Adrenal gland (tissue), 19 donors: ENCODE measurements at places on chromosomes 4 and X. TPM values are rescaled to one million over a fixed set of nuclear protein-coding genes. Genes with fewer than 3 reads are reported as not detected.
A peak's percentile ranks its signal among the peaks of the same experiment; 100 is the strongest.

DNA sequence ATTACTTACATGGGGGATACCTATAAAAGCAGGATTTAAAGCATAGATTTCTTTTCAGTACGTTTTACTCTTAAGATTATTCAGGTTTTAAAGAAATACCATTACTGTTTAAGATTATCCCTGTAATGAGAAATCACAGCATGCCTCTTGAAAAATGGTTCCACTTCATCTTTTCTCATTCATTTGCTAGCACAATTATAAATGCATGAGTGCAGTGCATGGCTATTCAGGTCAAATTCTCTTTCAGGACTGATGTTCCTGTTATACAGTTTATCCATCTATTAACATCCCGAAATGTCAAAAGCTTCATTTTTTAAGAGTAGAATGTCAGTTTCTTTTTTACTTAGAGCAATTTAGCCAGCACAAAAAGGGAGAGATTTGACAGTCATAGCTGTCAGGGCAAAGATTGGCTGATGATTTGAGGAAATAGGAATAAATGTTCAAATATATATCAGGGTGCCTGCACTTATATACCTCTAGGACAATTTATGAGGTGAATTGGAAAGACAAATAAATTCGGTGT, 135.2 kb downstream of the ADGRL3 start:
- no peaks in the 10 kb centered on the region for H3K36me3 ChIP-seq
- no peak for DNase-seq
- no peaks in the 10 kb centered on the region for H3K4me1 ChIP-seq
- no peak overlapping the region for H3K4me3 ChIP-seq

DNA sequence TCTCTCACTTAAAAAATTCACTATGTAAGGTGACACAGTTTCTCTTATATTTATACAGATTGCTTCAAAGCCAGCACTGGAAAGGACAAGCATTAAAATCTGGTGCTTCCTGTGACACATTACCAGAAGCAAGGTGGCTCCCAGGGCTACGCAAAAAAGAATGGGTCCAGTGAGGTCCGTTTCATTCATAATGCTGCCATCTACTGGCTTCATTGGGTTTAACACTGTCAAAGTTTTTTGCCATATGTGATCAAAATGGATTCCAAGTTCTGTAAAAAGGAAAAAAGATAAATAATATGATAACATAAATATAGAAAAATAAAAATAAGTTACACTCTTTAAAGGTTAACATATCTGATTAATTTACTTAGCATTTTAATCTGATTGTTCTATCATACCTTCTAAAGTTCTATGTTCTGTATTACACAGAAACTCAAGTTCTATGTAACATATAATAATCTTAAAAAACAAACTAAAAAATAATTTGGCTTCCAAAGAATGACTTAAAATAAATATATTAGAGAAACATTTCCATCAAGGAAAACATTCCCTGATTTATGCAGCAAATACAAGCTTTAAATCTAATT, 22.1 kb downstream of the YIPF7 start:
- DNase-seq, result peak; percentile 49
- no peak overlapping the region for H3K4me3 ChIP-seq
- H3K27ac ChIP-seq, result no peak overlapping the region
- no peaks in the 10 kb centered on the region for H3K27me3 ChIP-seq
- H3K36me3 ChIP-seq, result no peaks in the 10 kb centered on the region

DNA sequence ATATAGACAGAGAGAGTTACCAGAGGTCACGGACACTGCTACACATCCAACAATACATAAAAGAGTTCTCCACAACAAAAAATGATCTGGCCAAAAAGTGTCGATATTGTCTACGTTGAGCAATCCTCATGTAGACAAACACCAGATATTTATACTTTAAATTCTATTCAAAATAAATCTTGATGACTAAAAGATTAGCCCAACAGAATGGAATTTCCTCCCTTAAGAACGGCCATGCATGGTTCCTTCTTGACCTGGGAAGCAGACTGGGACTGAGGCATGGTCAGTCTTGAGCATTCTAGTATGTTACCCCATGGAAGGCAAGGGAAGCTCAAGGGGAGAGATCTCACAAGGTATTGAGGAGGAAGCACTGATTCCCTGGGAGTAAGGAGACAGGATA, 43.5 kb downstream of the LHFPL1 start:
- no peaks in the 10 kb centered on the region for H3K4me1 ChIP-seq
- H3K36me3 ChIP-seq, result no peaks in the 10 kb centered on the region
- DNase-seq, result no peak
- peaks cover 7% of the 10 kb centered on the region for H3K27me3 ChIP-seq

Gene CXCL5
- total RNA-seq, result not detected

- no peaks in the 10 kb centered on the region for H3K27me3 ChIP-seq
- DNase-seq, result no peak
- no peaks in the 10 kb centered on the region for H3K4me1 ChIP-seq
- no peaks in the 10 kb centered on the region for H3K36me3 ChIP-seq
Measured at GRCh38 chr4:71136071-71136470, 142.6 kb downstream of the DCK start.

GRCh38 chr4:147349193-147349592, 131.7 kb upstream of the EDNRA start:
- H3K4me1 ChIP-seq, result no peaks in the 10 kb centered on the region
- H3K36me3 ChIP-seq, result no peaks in the 10 kb centered on the region
- no peak overlapping the region for H3K27ac ChIP-seq
- no peaks in the 10 kb centered on the region for H3K27me3 ChIP-seq
- no peak for DNase-seq

Gene HERC3
- total RNA-seq, result 40.1 TPM

DNA sequence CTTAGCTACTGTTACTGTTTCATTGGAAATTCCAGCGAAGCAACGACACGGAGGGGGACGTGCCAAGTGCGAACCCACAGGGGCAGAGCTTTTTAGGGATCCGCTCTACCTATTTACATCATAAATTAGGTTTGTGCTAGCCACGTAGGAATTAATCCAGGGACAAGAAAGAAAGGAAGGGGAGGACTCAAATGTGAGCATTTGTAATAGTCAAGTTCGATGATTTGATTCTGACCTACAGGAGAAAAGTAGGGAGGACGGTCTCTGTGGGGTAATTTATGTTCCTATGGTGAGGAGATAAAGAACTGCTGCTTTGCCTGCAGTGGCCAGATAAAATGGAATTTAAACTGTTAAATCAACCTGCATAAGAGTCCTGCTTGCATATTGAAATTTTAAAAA, 1.7 kb downstream of the INTS6L start:
- H3K27ac ChIP-seq, result peak overlapping the region; percentile 81
- no peaks in the 10 kb centered on the region for H3K4me1 ChIP-seq
- H3K4me3 ChIP-seq, result peak overlapping the region; percentile 82
- H3K36me3 ChIP-seq, result no peaks in the 10 kb centered on the region
- no peak for DNase-seq

Gene NLGN3
- 10.3 TPM for total RNA-seq

- H3K4me3 ChIP-seq, result no peak overlapping the region
- no peaks in the 10 kb centered on the region for H3K4me1 ChIP-seq
- peaks cover 3% of the 10 kb centered on the region for H3K27me3 ChIP-seq
- H3K36me3 ChIP-seq, result no peaks in the 10 kb centered on the region
- no peak overlapping the region for H3K27ac ChIP-seq
Measured at GRCh38 chrX:51098046-51098445, 187.5 kb downstream of the BMP15 start.

- DNase-seq, result no peak
- no peak overlapping the region for H3K4me3 ChIP-seq
- no peaks in the 10 kb centered on the region for H3K4me1 ChIP-seq
- H3K27ac ChIP-seq, result no peak overlapping the region
Measured at GRCh38 chr4:125515016-125515415, 200.3 kb downstream of the FAT4 start.

DNA sequence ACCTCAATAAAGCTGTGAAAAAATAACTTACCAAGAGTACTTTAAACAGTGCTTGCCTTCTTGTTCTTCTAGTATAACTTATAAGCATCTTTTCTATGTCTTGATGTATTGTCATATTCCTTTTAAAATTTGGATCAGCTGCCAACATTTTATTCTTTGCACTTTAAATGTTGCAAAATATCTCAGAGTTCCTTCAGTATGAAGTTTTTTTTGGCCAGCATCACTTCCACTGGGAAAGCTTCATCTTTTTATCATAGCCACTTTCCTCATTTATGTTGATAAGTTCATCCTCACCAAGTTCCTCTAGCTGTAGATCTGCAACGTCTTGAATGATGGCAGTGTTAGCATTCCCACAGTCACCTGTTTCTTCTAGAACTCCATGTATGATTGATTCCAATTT, 24.2 kb downstream of the CXorf58 start:
- H3K27ac ChIP-seq, result no peak overlapping the region
- DNase-seq, result no peak
- H3K4me3 ChIP-seq, result no peak overlapping the region
- no peaks in the 10 kb centered on the region for H3K36me3 ChIP-seq
- no peaks in the 10 kb centered on the region for H3K27me3 ChIP-seq

Gene ENOX2
- total RNA-seq, result 18.7 TPM

DNA sequence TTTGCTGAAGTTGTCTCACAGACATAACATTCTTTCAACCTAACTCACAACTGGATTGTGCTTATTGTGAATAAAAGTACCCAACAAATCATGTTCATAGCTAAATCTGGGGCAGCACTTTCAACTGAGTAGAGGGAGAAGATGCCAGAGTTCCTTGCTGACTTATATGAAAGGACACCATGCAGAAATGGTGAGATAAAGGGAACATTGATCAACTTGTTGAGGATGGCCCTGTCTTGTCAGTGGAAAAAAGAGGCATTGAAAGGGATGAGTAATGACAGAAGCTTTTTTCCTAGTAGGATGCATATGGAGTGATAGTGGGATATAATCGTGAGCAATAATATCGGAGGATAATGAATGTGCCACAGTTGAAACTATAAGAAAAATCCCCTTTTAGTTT, 221.7 kb downstream of the ARHGAP24 start:
- no peaks in the 10 kb centered on the region for H3K27me3 ChIP-seq
- no peak for DNase-seq
- no peaks in the 10 kb centered on the region for H3K36me3 ChIP-seq
- no peaks in the 10 kb centered on the region for H3K4me1 ChIP-seq
- H3K27ac ChIP-seq, result no peak overlapping the region
- no peak overlapping the region for H3K4me3 ChIP-seq

DNA sequence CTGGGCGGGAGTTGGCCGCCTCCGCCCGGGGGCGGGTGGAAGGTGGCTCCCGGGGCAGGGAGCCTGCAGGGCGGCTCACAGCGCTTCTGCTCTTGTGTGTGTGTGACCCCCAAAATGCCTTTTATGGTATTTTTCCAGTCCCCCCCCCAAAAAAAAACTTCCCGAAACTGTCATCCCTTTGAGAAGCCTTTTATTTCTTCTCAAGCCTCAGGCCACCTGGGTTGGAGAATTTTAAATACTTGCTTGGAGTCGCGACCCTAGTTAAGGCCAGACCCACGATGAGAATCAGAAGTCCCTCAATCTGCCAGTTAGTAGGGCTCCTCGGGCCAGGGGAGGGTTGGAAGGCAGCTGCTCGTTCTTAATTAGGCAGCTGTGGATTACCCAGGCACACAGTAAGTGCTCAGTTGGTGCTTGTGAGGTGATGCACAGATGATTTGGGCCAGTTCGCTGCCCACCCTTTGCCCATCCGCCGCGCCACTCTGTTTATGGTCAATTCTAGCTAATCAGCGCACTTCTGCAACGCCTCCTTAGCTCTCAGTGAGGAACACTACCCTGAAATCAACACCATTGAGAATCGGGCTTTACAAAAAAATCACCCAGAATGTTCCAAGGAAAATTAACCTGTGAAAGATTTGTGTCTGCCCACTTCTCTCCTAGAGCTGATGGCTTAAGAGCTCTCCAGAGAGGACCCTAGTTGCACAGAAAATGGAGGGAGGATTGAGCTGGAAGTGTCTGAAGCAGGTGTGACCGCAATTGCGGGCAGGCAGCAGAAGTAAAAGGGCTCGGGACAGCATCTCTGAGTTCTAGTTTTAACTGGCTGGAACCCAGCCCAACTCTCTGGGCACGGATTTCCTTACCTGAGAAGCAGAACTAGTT, 648 bp upstream of the SCD5 start:
- H3K4me1 ChIP-seq, result peaks cover 20% of the 10 kb centered on the region
- no peak for DNase-seq
- no peaks in the 10 kb centered on the region for H3K36me3 ChIP-seq
- H3K27me3 ChIP-seq, result no peaks in the 10 kb centered on the region
- peak overlapping the region; percentile 91 for H3K4me3 ChIP-seq
- peak overlapping the region; percentile 84 for H3K27ac ChIP-seq

- no peaks in the 10 kb centered on the region for H3K4me1 ChIP-seq
- no peak for DNase-seq
- H3K4me3 ChIP-seq, result no peak overlapping the region
- no peaks in the 10 kb centered on the region for H3K36me3 ChIP-seq
- no peak overlapping the region for H3K27ac ChIP-seq
Measured at GRCh38 chrX:16063141-16063540, 60.2 kb upstream of the GRPR start.

Gene POU4F2
- not detected for total RNA-seq

GRCh38 chr4:87985097-87985886, 9.8 kb downstream of the SPP1 start:
- no peak overlapping the region for H3K27ac ChIP-seq
- DNase-seq, result peak; percentile 86
- H3K4me1 ChIP-seq, result no peaks in the 10 kb centered on the region

Gene HELT
- total RNA-seq, result not detected

Gene DRD5
- total RNA-seq, result not detected

DNA sequence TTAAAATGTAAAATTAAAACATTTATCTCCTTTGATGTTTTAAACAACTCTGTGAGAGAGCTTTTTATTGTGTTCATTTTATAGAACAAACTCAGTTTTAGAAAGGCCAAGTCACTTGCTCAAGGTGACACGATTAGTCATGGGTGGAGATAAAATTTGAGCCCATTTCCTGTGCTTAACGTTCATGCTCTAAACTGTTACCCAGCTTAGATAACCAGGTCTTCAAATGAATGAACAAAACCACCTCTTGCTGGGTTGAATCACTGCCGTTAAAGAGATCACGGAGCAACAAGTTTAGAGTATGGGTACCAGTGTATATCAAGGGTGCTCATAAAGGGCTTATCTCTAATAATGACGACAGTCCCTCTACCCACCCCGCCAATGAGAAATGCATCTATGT, 10.2 kb upstream of the CASK start:
- H3K4me1 ChIP-seq, result no peaks in the 10 kb centered on the region
- no peak overlapping the region for H3K4me3 ChIP-seq
- DNase-seq, result no peak

GRCh38 chr4:28886934-28887333, 1833.2 kb upstream of the PCDH7 start:
- H3K27ac ChIP-seq, result no peak overlapping the region
- H3K36me3 ChIP-seq, result no peaks in the 10 kb centered on the region
- H3K4me1 ChIP-seq, result no peaks in the 10 kb centered on the region
- no peak for DNase-seq
